Ammon's horn (tissue), 1 donor: ENCODE measurements at places on chromosomes 3 and 15.

- DNase-seq, result no peak
These were observed 3.0 kb downstream of the BMF start for GRCh38 chr15:40105517-40106202.

GRCh38 chr3:177673112-177673914 lies 476.0 kb upstream of the TBL1XR1 start:
- DNase-seq, result no peak

GRCh38 chr3:126320517-126321293 lies 36.5 kb downstream of the KLF15 start:
- no peak for DNase-seq

DNA sequence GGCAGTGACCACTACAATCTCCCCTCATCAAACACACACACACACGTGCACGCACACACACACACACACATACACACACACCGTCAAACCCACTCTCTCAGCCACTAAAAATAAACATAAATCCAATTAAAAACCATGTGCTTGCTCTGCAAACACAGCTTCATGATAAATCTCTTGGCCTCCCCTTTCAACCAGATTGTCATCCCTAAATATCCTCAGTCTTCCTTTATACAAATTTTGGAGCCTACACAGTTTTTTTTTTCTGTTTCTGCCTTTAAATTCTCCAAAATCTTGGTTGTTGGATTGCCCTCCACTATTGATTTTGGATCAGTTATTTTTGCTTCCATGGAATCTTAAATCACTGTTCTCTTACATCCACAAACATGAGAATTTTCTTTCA lies 245.6 kb downstream of the SATB1 start:
- no peak for DNase-seq

GRCh38 chr3:177201700-177202397 lies 4.6 kb upstream of the TBL1XR1 start:
- DNase-seq, result no peak

GRCh38 chr3:133954717-133955360 lies 59.2 kb upstream of the RAB6B start:
- DNase-seq, result no peak

- DNase-seq, result no peak
These were observed 4.0 kb upstream of the SLC25A38 start for GRCh38 chr3:39378957-39379777.
